ENCODE measurements at places on chromosomes 2 and 18.

DNA sequence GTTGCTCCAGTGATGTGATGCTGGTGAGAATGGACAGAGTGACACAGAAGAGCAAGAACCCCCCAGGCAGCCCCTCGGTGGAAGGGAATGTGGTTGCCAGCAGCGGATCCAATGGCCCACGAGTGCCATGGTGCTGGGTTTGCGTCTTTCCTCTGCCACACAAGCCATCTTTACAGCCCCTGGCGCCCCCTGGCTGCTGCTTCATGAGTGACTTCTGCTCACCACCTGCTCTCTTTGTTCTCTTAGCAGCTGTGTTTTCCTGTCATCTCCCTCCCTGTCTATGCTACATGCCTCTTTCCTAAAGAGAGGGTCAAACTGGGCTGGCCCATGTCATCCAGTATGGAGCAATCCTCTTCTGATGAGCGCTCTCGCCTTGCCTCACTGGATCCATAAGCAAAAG is 300.0 kb upstream of the SMIM21 start:
- no peak for DNase-seq

- DNase-seq: no peak
Observed at GRCh38 chr2:65754219-65754618, 321.8 kb upstream of the SPRED2 start.

DNA sequence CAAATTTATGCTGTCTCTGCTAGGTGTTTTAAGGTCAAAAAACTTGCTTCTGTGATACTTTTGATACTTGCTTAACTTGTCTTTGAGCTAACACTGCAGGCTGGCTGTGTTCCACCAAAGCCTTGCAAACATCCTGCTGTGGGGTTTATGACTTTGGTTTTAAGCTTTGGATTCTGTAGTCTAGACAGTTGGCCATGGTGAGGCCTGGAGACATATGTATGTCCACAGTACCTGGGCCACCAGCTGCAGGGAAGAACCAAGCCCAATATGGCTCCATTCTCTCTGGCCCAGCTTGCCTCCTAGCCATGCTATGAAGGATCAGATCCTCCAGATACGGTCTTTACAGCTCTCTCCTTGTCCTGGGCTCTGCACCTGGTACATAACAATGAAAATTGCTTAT is 113.9 kb downstream of the INO80D start:
- DNase-seq: no peak

GRCh38 chr2:233189025-233189424 is 62.4 kb upstream of the ATG16L1 start:
- no peak for DNase-seq

GRCh38 chr2:146821836-146822316 is 1023.0 kb upstream of the ACVR2A start:
- DNase-seq: no peak

DNA sequence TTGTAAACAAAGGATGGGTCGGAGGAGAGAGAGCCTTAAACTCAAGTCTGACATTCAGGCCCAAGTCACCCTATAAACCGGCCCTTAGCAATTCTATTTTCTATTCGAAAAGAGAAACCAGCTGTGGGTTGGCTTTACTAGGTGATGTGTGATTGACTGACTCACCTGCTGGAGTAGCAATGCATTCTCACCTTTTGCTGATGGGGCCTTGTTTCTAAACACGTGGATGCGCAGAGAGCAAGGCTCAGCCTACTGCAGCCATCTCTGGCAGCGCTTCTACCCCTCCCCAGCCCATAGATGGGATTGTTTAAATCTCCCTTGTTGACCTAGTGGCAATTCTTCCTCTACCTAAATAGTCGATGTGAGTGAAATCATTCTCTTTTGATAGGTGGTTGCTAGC is 138.5 kb downstream of the MEIS1 start:
- DNase-seq: no peak

DNA sequence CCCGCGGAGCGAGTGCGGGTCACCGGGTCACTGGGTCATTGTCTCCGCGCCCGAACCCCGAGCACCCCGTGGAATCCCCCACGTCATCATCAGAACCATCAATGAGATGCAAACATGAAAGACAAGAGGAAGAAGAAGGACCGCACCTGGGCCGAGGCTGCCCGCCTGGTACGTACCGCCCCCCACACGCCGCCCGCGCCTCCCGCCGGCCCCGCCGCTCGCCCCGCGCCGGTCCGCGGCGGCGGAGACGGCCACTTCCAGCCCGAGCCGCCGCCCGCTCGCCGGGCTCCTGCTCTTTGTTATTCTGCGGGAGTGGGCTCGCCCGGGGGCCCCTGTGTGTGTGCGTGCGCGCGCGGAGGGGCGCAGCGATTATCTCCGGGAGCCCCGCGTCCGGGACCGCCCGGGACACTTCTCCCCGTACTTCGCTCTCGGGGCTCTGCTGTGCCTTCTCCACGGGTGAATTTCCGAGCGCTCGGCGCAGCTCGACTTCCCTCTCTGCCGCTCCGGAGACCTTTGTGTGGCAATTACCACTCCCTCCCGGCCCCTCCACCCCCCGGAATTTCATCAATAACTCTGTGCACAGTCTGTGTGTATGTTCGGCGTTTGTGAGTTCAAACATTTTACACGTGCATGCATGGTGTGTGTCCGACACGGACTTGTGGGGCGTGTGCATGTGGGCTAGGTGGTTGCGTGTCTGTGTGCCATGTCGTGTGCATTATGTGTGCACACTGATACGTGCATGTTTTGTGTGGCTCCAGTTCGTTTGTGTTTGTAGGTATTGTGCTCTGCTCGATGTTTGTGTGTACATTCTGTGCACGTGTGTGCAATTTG is 714 bp downstream of the ASXL3 start:
- DNase-seq: peak; percentile 68

GRCh38 chr18:79640875-79641274 is 38.7 kb upstream of the CTDP1 start:
- no peak for DNase-seq

DNA sequence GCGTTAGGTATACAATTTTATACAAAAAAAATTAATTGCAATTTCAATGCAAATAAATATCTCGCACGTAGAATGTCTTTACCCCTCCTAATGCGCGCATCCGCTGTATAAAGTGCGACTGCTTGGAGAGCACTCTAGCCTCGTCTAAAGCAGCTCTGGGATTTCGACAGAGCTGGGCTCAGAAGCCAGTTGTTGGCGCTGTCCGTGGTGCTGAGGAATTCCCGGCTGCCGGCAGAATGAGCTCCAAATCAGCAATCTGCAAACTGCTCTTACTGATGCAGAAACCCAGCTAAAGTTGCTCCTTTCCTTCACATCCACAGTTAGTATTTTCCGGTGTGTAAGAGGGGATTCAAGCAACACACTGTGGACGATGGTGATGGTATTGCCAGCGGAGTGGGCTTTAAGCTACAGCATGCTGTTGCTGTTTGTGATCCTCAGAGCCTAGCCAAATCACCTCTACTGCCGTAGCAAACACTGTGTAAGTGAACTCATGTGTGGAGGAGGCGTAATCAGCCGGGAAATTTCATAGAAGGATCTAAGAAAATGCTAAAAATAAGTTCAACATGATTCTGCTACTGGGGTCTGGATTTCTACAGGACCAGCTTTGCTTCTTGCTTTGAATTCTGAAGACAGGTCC is at the start of gene VWC2L:
TSS of gene VWC2L (plus strand) at position 137 of the 637 bp plus-strand sequence. CDS start 3,140 bp downstream, outside the sequence.
- DNase-seq: no peak

GRCh38 chr18:35458271-35458670 is 39.5 kb downstream of the INO80C start:
- DNase-seq: no peak

DNA sequence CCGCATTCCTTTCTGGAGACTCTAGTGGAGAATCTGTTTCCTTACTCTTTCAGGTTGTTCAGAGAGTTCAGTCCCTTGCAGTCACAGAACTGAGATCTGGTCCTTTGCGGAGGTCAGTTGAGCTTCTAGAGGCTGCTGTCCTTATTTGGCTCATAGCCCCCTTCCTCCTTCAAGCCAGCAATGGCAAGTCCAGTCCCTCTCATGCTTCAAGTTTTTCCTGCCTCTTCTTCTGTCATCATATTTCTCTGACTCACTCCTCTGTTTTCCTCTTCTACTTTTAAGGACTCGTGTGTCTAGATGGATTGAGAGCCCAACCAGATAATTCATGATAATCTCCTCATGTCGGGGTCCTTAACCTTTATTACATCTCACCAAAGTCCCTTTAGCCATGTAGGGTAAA is 173.5 kb upstream of the FOSL2 start:
- no peak for DNase-seq

GRCh38 chr2:231399853-231400680 is 4.6 kb downstream of the B3GNT7 start:
- DNase-seq: peak; percentile 73

DNA sequence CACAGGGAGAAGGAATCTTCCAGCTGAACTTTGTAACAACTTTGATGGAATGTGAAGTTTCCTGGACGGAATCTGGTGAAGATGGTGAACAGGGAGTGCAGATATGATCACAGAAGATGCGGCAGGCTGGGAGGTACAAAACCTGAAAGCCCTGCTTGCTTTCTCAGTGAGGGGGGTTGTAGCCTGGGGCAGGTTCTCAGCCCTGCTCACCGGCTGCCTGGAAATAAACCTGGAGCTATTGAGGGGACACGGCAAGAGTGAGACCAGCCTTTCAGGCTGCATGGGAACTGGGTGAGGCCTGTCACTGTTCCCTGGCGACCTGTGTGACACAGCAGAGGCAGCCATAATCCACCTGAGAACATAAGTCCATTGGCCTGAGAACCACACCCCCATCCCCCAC is 174.8 kb downstream of the LCLAT1 start:
- DNase-seq: no peak

DNA sequence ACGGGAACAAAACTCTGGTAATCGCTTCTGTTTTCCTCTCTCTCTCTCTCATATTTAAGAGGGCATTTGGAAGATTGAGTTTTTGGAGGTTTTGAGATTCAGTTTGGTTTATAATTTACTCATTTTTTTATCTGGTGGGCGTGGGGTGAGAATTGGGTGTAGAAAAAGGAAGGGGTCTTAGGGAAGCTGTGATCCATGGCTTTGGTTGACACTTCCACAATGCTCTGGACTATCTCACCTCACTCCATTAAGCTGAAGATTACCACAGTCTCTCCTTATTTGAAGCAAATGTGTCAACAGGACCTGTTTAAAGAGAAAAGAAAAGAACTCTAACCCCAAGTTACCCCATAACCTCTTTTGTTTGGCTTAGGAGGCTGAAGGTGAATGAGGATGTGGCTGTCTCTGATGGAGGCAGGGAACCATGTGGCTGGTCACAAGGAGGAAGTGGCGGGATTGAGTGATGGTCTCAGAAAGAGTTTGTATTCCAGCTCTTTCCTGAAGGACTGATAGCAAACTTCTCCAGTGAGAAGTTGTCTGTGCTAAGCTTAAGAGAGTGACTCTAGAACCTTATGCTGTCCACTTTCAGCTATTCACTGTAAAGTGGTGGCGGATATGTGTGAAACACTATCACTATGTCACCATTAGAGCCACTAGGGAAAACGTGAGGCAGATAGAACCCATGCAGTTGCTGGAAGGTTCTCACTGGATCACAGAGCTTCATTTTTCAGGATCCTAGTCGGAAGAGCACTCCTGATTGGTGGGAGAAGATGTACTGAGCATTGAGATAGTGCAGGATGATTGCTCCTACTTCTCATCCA is 934 bp downstream of the ZNF804A start:
- no peak for DNase-seq

- DNase-seq: no peak
Observed at GRCh38 chr2:200681697-200682096, 95.9 kb downstream of the AOX1 start.

GRCh38 chr2:20108655-20109396 is 57.4 kb upstream of the LAPTM4A start:
- DNase-seq: no peak

DNA sequence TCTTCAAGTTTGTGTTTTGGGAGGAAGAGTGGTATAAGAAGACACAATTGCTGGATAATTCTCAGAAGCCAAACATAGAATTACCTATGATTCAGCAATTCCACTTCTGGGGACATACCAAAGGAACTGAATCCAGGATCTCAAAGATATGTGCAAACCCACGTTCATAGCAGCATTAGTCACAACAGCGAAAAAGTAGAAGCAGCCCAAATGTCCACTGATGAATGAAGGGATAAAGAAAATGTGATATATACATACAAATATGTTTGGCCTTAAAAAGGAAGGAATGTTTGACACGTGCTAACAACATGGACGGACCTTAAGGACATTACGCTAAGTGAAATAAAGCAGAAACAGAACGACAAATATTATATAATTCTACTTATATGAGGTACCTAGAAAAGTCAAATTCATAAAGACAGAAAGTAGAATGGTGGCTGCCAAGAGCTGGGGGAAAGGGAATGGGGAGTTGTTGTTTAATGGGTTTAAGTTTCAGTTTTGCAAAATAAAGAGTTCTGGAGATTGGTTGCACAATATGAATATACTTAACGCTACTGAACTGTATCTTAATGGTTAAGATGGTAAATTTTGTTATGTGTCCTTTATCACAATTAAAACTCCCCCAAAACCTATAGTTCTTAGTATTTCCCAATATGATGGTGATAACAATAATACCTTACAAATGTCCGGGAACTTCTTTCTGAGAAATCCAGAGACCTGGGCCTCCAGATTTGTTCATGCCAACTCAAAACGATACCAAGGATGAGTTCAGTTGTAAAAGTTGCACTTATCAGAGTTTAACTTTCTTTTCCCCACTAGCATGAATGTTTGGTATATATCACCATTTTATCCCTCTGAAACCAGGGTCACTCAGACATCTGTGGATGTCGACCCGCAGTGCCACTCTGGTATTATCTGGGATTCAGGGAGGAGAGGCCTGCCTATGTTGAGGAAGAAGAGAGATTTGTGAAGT is 33.7 kb upstream of the WIPF1 start:
- DNase-seq: no peak

- DNase-seq: no peak
Observed at GRCh38 chr2:2044269-2045057, 286.6 kb downstream of the MYT1L start.

GRCh38 chr2:241797441-241798080 is 11.4 kb upstream of the NEU4 start:
- peak; percentile 62 for DNase-seq

- DNase-seq: no peak
Observed at GRCh38 chr18:80088823-80089222, 20.2 kb upstream of the ADNP2 start.

All from spleen (tissue), 13 donors.